Calu3 (cell line): ENCODE measurements at places on chromosomes 5 and 9. TPM values are rescaled to one million over a fixed set of nuclear protein-coding genes. Genes with fewer than 3 reads are reported as not detected.

DNA sequence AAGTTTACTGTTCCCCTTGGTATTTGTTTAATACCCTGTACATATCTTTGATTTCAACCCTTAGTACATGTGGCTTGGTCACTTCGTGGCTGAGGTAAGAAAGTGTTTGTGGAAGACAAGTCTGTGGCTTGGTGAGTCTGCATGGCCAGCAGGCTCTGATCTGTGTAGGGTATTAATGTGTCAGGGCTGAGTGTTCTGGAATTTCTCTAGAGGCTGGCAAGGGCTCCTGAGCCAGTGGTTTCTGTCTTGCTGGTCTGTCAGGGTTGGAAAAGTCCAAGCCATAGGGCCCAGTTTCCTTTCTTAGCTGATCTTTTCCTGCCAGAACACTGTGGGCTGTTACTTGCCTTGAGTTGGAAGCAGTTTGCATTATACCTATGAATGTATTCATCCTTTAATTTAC is 48.0 kb upstream of the FBXL7 start:
- no peak for DNase-seq
- no peaks in the 10 kb centered on the region for H3K36me3 ChIP-seq
- H3K27me3 ChIP-seq, result no peaks in the 10 kb centered on the region
- no peaks in the 10 kb centered on the region for H3K4me1 ChIP-seq
- no peak overlapping the region for H3K27ac ChIP-seq

DNA sequence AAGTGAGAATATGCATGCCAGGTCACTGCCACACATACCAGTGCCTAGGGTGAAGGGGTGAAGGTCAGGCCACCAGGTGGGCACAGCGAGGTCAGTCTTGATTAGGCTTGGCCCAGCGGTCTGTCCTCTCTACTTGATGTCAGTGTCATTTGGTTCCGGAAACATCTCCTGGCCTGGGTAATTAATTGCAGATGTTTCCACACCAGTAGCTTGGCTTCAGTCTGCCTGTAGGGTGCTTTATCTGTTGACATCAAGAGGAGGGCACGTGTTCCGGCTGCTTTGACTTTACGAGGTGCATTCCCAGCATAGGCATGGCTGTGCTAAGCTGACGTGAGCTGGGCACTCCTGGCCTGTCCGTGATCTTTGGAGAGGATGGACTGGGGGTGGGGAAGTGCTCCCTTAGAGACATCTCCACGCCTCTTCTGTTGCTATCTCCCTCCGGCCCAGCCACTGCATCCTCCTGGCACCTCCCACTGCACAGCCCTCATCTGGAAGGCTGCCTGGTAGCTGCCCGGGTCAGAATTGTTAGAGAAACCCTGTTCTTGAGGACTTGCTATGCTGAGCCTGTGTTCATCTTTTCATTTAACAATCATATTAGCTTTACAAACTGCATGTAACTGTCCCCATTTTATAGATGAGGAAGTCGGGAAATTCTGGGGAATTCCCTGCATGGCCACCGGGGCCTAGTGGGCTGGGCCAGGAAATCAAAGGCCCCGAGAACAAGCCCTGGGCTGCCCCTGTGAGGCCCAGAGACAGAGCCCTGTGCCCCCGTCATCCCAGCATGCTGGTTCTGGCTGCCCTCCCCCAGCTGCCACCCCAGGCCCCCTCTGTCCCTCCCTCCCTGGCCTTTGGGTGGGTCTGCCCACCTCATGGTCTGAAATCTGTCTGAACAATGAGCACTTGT is 29.1 kb downstream of the JADE2 start:
- H3K27ac ChIP-seq, result peak overlapping the region; percentile 71
- H3K36me3 ChIP-seq, result peaks cover 55% of the 10 kb centered on the region
- no peaks in the 10 kb centered on the region for H3K27me3 ChIP-seq
- H3K4me1 ChIP-seq, result peaks cover 58% of the 10 kb centered on the region

Gene SPATA31E1
- not detected in 2 replicates for total RNA-seq

DNA sequence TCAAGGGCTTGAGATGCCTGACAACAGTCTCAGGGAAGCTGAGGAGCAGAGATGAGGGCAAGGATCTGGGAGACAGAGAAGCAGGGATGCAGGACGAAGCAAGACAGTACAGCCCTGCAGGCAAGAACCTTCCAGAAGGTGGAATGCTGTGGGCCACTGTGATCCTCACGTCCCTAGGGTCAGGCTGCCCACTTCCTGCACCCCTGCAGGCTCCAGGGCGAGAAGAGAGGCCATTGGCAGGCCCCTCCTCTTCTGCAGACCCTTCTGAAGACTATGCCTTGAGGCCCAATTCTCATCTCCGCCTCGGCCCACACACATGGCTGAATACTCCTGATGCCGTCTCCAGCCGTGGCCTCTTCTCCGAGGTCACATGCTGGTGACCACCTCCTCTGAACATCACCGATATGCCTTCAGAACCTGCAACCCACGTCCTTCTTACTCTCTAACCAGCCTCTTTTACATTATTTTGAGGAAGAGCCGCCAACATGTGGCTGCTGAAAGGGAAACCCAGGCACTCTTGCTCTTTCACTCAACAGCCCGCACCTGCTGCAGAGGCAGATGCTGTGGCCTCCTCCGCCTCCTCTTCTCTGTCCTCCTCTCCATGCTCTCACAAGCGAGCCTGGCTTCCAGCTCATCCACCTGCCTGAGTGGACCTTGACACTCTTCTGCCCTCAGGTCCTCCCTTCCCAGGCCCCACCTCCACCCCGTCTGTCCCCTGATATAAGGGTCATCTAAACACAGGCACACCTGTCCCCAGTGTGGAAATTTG is 181.5 kb downstream of the IRX2 start:
- DNase-seq, result no peak
- H3K27ac ChIP-seq, result no peak overlapping the region
- no peaks in the 10 kb centered on the region for H3K4me1 ChIP-seq
- no peaks in the 10 kb centered on the region for H3K36me3 ChIP-seq
- H3K4me3 ChIP-seq, result no peak overlapping the region
- no peaks in the 10 kb centered on the region for H3K27me3 ChIP-seq

- DNase-seq, result no peak
- H3K27me3 ChIP-seq, result no peaks in the 10 kb centered on the region
- H3K27ac ChIP-seq, result no peak overlapping the region
Measured at GRCh38 chr9:89260525-89260924, 50.5 kb upstream of the CKS2 start.

DNA sequence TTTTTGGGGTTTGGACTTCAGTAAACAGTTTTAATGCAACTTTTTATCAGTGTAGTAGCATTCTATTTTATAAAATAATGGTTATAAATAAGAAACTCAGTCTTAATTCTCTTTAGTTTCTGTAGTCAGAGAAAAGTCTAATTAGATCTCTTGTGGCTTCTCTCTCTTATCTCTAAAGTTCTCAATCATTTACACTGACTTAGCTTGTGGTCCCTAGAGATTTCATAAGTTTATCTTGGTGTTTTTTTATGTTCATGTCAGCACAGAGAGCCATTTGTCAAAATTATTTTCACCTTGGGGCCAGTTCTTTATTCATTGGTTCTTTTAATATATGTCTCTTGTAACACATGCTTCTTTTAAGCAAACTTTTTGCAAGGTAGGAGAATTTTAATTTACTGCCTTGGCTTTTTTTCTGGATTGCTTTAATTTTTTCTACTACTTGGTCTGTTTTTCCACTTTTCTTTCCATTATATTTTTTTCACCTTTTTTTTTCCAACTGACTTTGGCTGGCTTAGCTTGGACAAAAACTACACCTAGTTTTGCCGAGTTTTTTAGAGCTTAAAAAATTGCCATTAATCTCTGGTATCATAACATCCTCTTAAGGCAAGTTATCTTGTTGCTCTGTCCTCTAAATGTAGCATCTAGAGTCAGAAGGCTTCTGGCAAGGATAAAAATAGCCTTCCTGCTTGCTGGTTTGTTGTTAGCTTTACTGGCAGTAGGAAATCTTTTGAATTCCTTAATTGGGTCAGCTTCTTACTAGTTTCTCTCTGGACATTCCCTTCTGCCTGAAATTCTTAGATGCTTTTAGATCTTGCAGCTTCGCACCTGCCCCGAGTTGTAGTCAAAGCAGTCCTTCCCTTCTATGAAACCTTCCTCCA is 35.3 kb downstream of the CPEB4 start:
- no peaks in the 10 kb centered on the region for H3K27me3 ChIP-seq
- DNase-seq, result no peak
- peaks cover 37% of the 10 kb centered on the region for H3K4me1 ChIP-seq
- H3K4me3 ChIP-seq, result no peak overlapping the region
- H3K36me3 ChIP-seq, result no peaks in the 10 kb centered on the region

GRCh38 chr5:142915813-142916424 is 145.7 kb downstream of the ARHGAP26 start:
- peaks cover 58% of the 10 kb centered on the region for H3K4me1 ChIP-seq
- H3K27ac ChIP-seq, result peak overlapping the region; percentile 10
- H3K36me3 ChIP-seq, result peaks cover 40% of the 10 kb centered on the region
- no peak overlapping the region for H3K4me3 ChIP-seq
- peak; percentile 66 for DNase-seq

DNA sequence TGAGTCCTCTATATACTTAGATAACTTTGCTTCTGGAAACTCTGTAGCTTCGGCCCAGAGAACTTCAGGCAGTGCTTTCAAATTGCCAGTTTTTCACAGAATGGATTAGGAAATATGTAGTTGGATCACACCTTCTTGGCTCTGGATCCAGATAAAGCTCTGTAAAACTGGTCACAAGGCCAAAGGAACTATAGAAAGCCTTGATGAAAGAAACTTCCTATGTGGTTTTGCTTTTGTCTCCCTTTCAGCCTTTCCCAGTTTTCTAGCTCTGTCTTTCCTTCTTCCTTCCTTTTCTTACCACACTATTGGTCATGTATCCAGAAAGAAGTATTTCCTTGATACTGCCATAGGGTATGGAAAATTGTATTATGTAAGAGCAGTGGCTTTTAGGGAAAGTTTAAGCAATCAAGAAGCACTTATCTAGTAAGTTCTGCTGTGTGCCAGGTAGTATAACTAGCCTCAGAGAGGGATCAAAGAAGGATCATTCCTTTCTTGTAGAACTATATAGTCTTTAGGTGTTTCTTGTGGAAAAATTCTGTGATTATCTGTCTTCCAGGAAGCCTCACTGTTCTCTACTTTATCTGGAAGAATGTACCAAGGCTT is 6.3 kb downstream of the GPR21 start:
- no peak for DNase-seq
- no peaks in the 10 kb centered on the region for H3K4me1 ChIP-seq
- no peaks in the 10 kb centered on the region for H3K27me3 ChIP-seq
- H3K36me3 ChIP-seq, result peaks cover 10% of the 10 kb centered on the region

GRCh38 chr5:149303210-149303609 is 31.6 kb downstream of the AFAP1L1 start:
- DNase-seq, result no peak
- no peaks in the 10 kb centered on the region for H3K4me1 ChIP-seq
- no peaks in the 10 kb centered on the region for H3K36me3 ChIP-seq
- no peak overlapping the region for H3K27ac ChIP-seq

Gene SLC26A2
- 17.3 and 34.6 TPM in 2 replicates for total RNA-seq
